ENCODE measurements at places on chromosomes 6 and 20. TPM values are rescaled to one million over a fixed set of nuclear protein-coding genes. Genes with fewer than 3 reads are reported as not detected.

DNA sequence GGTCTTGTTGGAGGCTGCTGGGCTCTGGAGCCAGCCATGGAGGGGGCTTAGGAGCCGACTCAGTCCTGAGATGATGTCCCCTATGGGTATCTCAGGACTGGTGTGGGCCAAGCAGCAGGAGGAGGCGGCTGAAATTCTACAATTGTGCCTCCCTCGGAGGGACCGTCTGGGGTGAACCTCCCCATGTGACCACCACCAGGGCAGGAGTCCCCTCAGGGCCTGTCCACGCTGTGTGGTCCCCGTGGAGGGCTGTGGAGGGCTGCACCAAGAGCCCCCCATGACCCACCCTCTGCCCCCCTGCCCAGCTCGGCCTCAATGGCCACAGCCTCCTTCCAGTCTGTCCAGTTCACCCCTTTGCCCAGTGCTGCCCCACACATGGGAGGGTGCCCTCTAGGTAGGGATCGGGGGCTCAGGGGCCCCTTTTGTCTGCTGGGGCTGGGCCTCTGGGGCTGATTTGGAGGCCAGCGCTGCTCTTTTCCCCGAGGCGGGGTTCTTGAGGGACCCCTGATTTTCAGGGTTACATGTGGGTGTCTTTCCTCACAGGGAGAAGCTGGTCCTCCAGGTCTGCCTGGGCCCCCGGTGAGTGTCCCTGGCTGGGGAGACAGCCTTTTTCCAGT, 1.2 kb downstream of the COL9A3 start:
- no peak for DNase-seq

DNA sequence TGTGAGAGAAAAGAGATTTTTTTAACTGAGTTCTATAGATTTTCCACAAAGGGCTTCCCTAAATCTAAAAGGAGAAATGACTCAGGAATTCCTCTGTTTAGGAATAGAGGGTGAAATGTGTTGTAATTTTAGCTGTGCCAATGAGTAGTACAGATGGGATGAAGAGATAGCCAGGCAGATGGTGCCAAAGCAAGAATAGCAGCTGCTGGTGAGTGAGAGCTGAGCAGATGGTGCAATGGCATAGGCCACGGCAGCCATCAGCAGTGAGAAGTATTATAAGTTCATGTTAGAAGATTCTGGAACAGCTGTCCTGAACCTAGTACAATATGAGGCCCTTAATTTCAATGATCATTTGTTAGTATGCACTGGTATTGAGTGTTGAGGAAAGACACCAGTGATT, 40.2 kb upstream of the CRISP1 start:
- DNase-seq: no peak

GRCh38 chr20:51218603-51219002, 195.7 kb upstream of the KCNG1 start:
- DNase-seq: no peak

DNA sequence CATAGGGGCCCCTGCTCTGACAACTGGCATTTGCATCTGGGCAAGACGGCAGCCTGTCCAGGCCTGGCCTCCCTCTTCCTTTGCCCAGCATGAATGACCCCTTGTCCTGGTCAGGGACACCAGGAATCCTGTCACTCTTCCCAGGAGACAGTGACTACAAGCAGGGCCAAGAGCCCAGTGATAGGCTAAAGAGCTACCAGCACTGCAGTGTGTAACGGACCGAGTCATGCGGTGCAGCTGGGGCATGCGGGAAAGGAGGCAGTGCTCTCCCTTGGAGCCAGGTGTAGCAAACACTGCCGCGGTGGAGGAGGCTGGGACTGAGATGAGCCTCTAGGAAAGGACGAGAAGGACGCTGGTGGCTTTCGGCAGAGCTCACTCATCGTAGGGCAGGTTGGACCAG, 38.7 kb upstream of the DSP start:
- no peak for DNase-seq

- no peak for DNase-seq
These were observed 137.1 kb downstream of the CDC5L start for GRCh38 chr6:44524476-44525227.

GRCh38 chr6:34610819-34611477, 54.8 kb upstream of the SPDEF start:
- no peak for DNase-seq

The NOX3 gene
- 1.6 TPM for polyA plus RNA-seq

DNA sequence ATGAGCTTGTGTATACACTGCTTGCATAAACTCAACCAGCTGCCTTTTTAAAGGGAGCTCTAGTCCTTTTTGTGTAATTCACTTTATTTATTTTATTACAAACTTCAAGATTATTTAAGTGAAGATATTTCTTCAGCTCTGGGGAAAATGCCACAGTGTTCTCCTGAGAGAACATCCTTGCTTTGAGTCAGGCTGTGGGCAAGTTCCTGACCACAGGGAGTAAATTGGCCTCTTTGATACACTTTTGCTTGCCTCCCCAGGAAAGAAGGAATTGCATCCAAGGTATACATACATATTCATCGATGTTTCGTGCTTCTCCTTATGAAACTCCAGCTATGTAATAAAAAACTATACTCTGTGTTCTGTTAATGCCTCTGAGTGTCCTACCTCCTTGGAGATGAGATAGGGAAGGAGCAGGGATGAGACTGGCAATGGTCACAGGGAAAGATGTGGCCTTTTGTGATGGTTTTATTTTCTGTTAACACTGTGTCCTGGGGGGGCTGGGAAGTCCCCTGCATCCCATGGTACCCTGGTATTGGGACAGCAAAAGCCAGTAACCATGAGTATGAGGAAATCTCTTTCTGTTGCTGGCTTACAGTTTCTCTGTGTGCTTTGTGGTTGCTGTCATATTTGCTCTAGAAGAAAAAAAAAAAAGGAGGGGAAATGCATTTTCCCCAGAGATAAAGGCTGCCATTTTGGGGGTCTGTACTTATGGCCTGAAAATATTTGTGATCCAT, 15.3 kb downstream of the TNFAIP3 start:
- no peak for DNase-seq

The ECT2L gene
- polyA plus RNA-seq: 0.55 TPM
